Left colon (tissue), 2 donors: ENCODE measurements at places on chromosomes 3 and 15. TPM values are rescaled to one million over a fixed set of nuclear protein-coding genes. Genes with fewer than 3 reads are reported as not detected.

DNA sequence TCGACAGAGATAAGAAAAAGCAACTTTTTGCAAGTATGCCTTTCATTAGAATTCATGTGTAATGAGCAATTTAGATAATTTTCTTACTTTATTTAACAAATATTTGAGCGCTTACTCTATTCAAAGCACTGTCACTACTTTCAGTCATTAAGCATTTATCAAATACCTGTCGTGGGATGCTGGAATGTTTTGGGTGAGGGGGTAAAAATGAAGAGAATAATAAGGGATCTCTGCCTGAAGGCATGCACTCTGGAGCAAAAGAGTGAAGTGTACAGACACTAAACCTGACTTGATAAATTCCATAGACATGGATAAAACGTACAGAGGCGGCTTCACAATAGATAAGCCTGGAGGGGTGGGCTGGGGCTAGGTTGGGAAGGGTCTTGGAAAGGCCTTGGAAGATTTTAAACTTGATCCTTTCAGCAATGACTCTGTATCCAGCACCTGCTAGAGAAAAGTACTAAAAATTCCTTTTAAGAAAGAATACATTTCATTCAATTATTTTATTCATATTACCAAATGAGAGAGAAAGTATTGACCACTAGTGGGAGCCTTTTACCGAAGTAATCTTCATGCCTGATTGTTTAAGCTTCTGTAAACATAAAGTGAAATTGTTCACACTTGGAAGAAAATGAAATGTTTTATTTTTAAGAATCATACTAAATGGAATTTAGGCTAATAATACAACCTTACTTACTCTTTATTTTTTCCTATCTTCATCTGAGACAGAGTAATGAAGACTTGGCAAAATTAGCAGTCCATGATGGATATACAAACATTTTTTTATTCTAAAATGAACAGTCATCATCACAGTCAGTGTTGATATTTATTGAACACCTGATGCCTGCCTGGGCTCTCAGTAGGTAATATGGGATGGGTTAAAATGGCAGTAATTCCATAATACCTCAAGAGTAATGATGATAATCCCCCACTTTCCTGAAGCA is 113.2 kb downstream of the PPP2R3A start:
- no peak for DNase-seq

Gene NTRK3
- total RNA-seq, result 0.55 TPM

GRCh38 chr15:91258415-91258759 is 158.3 kb downstream of the SV2B start:
- DNase-seq, result no peak

Gene LRRN1
- total RNA-seq, result 1.0 TPM

Gene PFN2
- total RNA-seq, result 49.7 TPM

Gene ROPN1
- total RNA-seq, result 2.0 TPM

GRCh38 chr15:59353994-59354416 is 18.7 kb downstream of the MYO1E start:
- DNase-seq, result no peak

- DNase-seq, result no peak
These were observed 78.1 kb downstream of the STT3B start for GRCh38 chr3:31610700-31611275.

DNA sequence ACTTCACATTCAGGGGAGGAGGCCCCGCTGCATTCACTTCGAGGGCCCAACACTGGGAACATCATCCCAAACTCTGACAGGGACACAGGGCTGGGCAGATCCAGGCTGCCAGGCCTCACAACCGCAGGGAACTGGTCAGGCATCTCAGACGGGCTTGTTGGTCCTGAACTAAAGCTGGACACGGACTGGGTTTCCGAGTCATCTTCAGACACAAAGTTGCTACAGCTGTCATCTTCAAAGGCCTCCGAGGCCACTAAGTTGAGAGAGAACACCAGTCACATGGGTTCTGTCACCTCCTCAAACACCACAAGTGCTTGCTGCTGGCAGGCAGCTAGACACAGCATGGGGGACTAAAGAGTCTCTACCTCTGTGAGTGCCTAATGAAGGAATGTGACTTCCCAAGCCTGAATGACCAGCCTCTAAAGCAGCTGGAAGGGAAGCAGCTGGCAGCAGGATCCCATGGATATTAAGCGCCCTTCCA is 50.9 kb downstream of the CAPN7 start:
- DNase-seq, result no peak

DNA sequence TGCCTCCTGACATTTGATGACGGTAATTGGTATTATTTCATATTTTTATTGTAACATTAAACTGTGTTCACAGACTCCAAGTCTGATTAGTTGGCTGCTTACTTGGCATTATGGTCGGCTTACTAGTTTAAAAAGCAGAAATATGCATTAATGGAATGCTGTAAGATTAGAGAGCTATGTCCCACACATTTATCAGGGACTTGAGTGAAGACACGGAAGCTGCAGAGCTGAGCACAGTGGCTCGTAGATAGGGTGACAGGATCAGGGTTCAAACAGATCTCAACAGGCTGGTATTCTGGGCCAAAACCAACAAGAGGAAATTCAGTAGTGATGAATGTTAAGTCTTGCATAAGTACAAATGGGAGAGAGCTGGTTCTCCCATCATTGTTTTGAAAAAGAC is 113.8 kb downstream of the ADAMTSL3 start:
- DNase-seq, result no peak

Gene SKOR1
- 0.47 TPM for total RNA-seq

DNA sequence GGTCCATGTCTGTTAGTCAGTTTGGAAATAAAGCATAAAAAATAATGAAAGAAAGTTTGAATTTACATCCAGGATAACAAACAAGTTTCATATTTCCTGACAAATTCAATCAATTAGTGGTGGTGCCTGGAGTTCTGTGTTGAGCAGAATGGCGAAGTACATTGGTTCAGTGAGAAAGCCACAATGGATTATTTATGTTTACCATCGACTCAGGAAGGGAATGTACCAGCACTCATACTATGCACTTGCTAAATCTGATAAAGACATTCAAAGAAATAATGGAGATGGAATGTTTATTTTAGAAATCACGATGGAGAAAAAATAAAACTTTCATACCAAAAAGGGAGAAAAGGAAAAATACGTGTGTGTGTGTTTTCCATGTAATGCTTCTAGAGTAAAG is 45.3 kb upstream of the MME start:
- no peak for DNase-seq

DNA sequence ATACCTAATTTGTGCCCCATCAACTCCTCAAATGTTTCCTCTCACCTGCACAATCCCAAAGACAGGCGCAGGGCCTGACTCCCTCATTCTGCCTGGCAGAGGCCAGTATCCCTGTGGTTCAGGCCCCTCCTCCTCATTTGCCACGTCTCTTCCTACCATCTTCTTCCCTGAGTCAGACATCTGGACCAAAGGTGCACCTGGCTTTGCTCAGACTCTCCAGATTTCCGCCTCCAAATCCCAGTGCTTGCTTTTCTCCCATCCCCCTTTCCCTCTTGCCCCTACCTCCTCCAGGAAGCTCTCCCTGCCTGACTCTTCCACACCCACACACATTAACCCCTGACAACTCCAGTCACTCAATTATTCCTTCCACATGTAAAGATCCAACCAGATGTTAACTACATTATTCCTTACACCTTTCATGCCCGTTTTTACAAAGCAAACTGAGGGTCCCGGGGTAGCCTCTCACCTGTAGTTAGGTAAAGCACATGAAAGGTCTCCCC is 19.6 kb downstream of the SEMA7A start:
- DNase-seq, result no peak

DNA sequence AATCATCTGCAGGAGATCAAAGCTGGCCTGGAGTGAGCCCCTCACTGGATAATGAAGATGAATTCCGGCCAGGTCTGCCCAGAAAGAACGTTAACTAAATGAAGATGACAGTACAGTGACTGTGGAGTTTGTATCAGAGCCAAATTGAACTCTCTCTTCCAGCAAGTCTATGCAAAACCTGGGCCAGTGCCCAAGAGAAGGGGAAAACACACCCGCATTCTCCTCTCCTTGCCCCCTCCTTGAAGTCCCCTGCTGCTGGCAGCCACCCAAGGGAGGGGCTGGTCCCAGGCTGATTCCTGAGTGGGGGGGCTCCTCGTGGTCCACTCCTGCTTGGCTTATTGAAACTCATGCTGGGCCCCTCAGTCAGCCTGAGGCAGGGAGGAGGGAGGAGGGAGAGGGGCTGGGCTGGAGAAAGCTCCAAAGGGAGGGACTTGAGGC is 155.7 kb downstream of the RAB11A start:
- DNase-seq, result no peak

DNA sequence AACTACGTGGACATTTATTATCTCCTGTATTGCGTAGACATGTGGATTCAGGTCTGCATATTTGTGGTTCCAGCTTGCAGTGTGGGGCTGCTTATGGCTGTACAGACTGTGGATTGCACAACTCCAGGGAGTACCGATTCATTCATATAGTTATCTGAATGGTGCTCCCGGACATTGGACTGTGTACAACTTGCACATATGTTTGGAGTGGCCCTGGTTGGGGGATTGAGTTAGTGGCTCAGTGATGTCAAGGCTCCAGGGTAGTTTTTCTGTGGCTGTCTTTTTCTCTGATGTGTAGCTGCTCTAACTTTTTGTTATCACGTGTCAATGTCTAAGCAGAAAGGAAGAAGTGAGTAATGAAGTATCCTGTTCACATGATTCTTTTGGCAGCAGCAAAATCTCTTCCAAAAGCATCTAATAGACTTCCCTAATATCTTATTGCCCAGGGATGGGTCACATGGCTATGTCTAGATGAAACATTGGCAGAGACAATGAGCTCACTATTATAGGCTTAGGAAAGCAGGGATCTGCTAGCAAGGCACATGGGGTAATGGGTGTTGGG is 15.8 kb downstream of the ST3GAL6 start:
- no peak for DNase-seq

Gene PIF1
- total RNA-seq, result 2.2 TPM

GRCh38 chr3:179133575-179133974 is 14.6 kb upstream of the PIK3CA start:
- no peak for DNase-seq

GRCh38 chr3:188000361-188000861 is 153.5 kb upstream of the LPP start:
- peak; percentile 63 for DNase-seq

Gene PATL2
- 4.3 TPM for total RNA-seq

Gene POLR2H
- total RNA-seq, result 96.8 TPM

- no peak for DNase-seq
These were observed 2.4 kb downstream of the CAMK2N2 start for GRCh38 chr3:184258926-184259325.

Gene GAP43
- 2.1 TPM for total RNA-seq

DNA sequence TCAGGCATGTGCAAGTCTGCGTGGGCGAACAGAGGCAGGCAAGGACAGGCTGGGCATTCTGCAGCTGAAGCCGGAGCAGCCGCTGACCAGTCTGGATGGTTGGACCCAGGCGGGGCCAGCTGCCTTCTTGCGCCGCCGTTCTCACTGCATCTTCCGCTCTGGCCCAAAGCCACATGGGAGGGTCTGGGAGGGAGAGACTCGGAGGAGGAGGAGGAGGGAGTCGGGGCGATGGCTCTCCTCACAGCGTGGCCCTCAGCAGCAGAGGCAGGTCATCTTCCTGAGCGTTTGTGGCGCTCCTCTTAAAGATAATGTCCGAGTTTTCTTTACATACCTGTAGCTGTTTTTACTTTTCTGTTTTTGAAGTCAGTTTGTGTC is 5.9 kb downstream of the CLK3 start:
- no peak for DNase-seq

- no peak for DNase-seq
These were observed 138.4 kb downstream of the TNIK start for GRCh38 chr3:171321559-171322360.

Gene TNIK
- 32.1 TPM for total RNA-seq

DNA sequence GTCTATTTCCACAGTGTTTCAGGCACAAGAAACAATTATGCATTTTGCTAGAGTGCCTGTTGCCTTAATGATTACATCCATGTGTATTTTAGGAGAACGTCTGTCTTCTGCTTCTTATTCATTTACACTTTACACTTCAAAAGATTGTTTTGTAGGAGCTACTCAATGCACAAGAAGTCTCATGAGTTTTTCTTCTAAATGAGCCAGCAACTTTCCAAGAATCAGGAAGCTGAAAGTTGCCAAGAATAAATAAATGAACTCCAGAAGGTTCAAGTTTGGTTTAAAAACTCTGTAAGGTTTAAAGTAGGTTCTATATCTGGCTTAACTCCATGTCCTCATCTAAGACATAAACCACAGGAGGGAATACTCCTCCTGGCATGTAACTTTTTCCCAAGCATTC is 103.8 kb upstream of the ADPGK start:
- DNase-seq, result no peak

GRCh38 chr3:126267169-126267975 is 87.0 kb upstream of the ALDH1L1 start:
- DNase-seq, result peak; percentile 36

- DNase-seq, result no peak
These were observed 60.8 kb downstream of the TFDP2 start for GRCh38 chr3:142088522-142088921.

DNA sequence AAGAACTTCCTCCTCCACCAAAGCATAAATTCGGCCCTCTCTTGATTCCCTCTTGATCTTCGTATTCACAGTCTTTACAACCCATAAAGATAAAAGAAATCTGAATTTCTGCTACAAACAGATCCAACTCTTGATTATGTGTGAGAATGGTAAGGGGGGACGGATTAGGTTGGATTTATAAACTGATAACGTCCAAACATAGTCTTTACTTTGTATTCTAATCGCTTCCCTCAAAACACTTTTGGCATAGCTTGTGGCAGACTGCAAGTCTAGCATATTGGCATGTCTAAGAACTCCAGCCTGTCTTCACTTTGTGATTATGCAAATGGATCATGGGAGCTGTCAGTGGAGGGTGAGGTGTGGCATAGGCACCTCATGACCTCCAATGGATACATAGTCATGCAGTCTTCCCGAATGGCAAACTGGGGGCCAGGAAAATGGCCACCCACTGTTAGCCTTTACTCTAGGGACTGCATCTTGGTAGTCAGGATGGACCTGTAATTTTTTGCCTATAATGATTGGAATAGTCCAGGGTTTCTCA is 24.3 kb upstream of the GPR171 start:
- no peak for DNase-seq

DNA sequence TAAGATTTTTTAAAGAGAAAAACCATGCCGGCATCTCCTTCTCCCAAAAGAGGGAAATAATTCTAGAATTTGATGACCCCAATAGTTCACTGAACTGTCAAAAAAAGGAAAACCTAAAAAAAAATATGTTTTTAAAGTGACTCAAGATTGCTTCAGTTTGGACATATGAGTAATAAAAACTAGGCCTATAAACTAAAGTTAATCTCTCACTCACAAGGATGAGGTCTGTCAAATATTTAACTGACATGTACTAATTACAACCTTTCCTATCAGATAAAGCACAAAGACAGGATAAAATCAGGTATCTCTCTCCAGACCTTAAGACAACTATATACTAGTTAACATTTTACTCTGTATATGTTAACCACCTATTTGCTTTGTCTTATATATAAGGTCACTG is 231.9 kb downstream of the NSUN3 start:
- DNase-seq, result no peak

DNA sequence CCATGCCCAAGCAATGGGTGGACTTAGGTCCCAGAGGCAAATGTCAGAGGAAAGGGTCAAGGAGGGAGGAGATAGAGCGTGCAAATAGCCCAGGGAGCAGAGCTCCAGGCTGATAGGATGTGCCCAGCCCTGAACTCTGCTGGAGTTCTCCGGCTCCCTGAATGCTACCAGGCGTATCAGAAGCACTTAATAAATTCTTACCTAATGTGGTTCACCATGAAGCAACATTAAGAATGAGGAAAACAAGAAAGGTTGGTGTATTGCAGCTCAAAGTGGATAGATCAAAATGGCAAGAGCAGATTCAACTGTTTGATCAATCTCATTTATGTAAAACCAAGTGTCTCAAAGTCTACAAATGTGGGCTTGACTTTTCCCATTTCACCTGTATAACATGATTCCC is 38.3 kb downstream of the PXYLP1 start:
- no peak for DNase-seq

Gene AHSG
- not detected for total RNA-seq

GRCh38 chr15:66563126-66563525 is 2.7 kb downstream of the LCTL start:
- no peak for DNase-seq
